Mammary epithelial cell (primary cell): ENCODE measurements at places on chromosomes 6 and 20.

- DNase-seq: no peak
Observed at GRCh38 chr6:112176175-112176574, 78.2 kb downstream of the LAMA4 start.

GRCh38 chr6:125354649-125355048, 52.9 kb upstream of the HDDC2 start:
- no peak for DNase-seq

DNA sequence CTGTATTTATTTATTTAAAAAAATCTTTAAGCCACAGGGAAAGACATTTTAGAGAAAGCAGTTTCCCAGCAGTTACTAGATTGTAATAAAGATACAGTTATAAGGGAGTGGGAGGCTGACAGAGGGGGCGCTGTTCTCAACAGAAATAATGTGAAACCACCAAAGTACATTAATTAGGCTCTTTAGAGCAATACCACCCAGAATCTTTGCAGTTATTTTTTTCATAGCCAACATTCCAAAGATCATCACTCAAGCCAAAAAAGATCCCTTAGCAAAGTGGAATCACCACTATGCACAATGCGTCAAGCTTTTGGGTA, 331.3 kb upstream of the DEFB112 start:
- no peak for DNase-seq

GRCh38 chr20:3753098-3753497, 14.5 kb downstream of the ADISSP start:
- DNase-seq: peak; percentile 41

GRCh38 chr6:108581237-108581931, 20.7 kb downstream of the FOXO3 start:
- peak; percentile 77 for DNase-seq

- DNase-seq: peak; percentile 89
Observed at GRCh38 chr6:31122791-31123706, 2.8 kb upstream of the CDSN start.

DNA sequence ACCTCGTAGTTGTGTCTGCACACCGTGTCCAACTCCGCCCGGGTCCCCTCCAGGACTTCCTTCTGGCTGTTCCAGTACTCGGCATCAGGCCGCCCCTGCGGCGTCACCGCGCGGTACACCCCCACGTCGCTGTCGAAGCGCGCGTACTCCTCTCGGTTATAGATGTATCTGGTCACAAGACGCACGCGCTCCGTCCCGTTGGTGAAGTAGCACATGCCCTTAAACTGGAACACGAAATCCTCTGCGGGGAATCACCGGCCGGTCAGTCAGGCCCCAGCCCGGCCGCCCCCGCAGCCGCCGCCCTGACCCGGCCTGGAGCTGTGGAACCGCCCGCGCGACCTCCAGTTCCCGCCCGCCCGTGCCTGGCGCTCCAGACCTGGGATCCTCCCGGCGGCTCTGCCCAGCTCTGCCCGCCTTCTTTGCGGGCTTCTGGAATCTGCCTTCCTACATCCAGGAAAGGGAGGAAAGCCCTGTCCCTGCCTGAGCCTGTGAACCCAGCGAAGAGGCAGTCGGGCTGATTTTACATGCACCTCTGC, 1.6 kb downstream of the HLA-DQB1 start:
- peak; percentile 67 for DNase-seq

DNA sequence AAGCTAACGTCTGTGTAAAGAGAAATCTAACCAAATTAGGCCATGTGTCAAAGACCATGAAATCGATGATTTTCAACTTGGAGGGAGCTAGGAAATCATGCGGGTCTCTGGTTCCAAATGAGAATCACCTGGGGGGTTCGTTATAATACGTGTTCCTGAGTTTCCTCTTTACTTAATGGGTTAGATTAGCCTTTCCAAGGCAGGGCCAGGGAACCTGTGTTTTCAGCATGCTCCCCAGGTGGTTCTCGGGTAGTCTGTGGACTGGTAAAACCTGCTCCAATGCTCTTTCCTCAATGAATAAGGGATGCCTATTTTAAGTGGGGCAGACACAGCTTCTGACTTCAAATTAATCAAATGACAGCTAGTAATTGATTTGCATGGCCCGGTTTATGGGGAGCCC, 965 bp upstream of the HLA-DOA start:
- DNase-seq: no peak

- DNase-seq: no peak
Observed at GRCh38 chr6:44003345-44004061, 123.7 kb downstream of the MRPL14 start.

- no peak for DNase-seq
Observed at GRCh38 chr20:60321601-60322000, 363.4 kb downstream of the CDH26 start.

- no peak for DNase-seq
Observed at GRCh38 chr6:41578217-41579087, 32.3 kb downstream of the FOXP4 start.
